ENCODE measurements at places on chromosomes 4 and X.
A peak's percentile ranks its signal among the peaks of the same experiment; 100 is the strongest.

DNA sequence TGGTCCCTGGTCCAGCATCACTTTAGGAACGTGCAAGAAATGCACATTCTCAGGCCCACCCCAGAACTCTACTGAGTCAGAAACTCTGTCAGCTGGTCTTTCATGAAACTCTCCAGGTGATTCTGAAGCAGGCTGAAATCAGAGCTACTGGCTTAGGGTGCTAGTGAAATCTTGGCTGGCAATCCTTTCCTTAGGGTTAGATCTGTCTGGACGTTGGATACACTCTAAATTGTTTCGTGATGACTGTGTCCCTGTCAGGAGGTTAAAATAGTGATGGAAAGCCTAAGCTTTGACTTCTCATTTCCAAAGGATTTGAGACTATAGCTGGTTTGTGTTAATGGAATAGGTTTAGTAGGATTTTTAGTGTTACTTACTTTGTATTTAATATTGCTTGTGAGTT lies 99.1 kb downstream of the ARHGAP10 start:
- no peak for DNase-seq

DNA sequence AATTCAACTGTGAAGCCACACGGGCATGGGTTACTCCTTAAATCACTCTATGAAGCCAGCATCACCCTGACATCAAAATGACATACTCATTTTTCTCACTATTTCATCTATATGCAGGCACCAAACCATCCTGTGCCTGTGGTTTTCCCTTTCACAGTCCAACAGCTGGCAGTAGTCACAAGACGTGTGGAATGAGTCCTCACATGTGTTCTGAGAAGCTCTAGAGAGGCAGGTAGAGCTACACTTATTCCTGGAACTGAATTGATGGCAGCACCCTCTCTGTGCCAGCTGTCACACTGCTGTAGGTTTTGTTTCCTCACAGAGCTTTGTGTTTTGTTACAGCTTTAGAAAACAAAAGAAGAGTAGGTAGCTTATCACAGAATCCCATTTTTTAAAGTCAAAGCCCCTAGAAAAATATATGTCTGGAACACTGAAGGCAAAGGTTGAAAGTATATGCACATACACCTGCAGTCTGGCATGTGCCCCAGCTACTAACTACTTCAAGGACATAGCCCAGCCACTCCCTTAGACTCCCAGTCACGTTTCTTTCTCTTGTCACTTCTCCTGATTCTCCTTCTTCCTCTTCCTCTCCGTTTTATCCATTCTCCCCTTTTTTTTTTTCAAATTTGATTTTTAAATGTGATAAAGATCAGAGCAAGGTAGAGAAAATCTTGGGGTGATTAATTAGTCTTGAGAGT lies 107.1 kb downstream of the ANXA10 start:
- DNase-seq, result no peak

- no peak for DNase-seq
Measured at GRCh38 chr4:140569307-140569638, 512 bp upstream of the UCP1 start.

GRCh38 chr4:73257651-73258435 lies 755 bp downstream of the ANKRD17 start:
- peak; percentile 68 for DNase-seq

DNA sequence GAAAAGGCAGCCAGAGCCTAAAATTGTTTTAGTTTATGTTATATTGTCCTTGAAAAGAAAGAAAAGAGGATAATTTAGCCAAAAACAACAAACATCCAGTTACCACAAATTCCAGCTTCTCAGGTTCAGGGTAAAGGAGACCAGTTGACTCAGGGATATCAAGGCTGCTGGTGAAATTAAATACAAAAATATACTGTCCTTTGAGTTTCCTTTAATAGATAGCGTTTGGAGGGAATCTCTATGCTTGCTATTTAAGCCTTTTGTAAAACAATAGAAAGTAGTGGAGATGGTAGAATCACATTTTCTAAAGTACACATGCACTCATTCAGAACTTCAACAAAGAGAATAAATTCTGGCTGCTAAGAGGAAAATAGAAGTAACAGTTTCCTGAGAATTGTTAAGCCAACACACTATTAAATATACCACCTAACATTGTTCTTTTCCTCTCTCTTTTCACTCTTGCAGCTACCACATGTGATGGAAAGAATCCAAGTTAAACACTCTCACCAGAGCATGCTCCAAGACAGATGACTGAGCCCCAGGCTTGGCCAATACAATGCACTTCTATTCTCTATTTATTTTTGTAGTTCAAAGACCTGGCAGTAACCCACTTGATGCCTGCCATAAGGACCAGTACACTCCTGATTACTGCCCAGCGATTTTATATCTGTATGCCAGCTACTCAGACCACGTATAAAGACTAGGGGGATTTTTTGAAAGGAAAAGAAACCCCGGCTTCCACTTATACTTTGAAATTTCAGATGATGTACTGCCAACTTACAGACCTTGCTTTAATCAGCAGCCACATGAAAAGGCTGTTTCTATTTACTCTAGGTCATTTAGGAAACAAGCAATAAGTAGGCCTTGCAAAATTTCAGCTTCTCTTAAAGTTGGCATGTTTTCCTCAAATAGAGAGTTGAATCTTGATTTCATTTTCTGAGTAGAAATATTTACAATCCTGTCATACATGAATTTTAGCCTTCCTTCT lies 756.9 kb downstream of the FAT4 start:
- peak; percentile 50 for DNase-seq

GRCh38 chr4:158741326-158742021 lies 18.3 kb upstream of the PPID start:
- no peak for DNase-seq

DNA sequence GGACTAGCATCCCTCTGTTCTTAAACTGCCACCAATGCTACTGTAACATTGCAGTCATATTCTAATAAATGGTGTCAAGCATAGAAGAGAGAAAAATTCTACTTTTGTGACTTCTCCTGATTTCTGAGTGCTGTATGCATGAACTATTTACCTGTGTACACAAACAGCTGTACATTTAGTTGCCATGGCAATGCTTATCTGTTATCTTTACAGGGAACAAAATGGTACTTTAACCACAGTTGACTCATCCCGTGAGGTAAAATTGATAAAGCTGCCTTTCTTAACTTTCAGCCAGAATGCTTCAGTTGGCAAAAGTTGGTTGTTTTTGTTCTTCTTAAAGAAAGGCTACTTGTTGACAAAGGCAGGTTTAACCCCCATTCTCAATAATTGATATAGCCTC lies 587.5 kb upstream of the MAGEB2 start:
- no peak for DNase-seq

- no peak for DNase-seq
Measured at GRCh38 chr4:72546456-72546855, 22.6 kb downstream of the ADAMTS3 start.

DNA sequence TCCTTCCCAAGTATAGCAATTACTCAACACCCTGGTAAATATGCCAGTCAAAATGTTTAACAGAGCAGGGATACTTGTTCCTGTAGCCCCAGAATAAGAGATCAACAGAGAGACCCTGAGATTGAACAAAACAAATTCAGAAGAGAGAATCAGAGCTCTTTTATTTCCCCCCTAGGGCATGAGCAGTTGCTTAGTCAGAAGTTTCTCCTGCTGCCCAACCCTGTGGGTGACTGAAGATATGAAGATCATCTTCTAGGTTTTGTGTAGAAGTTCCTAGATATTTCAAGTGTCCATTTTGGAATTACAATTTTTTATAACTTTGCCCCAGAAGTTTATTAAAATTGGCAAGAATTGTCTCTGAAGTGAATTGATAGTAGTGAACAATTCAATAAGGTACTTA lies 59.1 kb upstream of the RXFP1 start:
- DNase-seq, result no peak

DNA sequence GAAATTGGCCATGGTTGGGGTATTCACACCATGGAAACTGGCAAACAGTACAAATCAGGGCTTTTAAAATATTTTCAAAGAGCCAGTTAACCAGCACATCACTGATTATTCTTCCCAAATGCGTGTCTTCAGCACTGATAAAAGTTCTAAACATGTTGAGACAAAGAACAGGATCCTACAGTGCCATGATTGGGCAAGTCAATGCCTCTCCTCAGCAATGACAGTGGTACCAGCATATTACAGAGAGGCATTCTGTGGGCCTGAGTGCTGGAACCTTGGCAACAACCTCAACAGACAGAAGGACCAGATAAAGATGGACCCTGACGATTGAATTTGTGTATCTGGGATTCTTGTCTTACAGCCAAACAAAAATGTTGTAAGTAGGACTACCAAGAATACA lies 108.9 kb downstream of the EFHC2 start:
- DNase-seq, result no peak

DNA sequence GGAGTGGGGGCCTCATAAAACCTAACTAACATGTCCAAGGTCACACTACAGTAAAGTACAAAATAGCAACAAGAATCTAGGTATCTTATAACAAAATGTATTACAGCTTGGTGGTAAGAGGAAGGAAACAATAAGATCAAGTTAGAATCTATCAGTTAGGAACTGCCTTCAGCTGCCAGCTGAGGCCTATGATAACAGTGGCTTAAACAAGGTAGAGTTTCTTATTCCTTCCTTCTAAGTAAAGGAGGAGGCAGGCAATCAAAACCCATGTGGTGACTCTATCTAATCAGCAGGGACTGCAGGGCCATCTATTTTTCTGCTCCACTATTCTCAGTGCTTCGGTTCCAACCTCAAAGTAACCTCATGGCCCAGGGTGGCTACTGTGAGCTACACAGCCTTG lies 10.9 kb downstream of the SH3D19 start:
- no peak for DNase-seq

- no peak for DNase-seq
Measured at GRCh38 chr4:38665551-38666411, 1.8 kb downstream of the KLF3 start.

- no peak for DNase-seq
Measured at GRCh38 chr4:166078383-166078782, 205.3 kb downstream of the TLL1 start.

DNA sequence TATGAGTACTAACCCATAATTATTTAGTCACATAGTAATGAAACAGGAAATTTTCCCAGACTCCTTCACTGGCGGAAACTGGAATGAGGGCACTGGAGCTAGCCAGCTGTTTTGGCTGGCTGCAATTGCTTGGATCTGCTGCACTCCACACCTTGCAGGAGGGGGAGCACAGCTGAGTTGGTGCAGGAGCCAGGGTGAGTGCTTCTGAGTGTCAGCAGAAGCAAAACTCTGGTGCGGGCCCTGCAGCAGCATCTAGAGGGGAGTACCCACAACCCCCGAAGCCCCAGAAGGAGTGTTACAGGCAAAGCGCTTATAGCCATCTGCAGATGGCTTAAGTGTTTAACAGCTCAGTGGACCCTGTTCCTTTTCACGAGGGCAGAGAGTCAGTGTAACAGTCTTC lies 96.1 kb downstream of the RPA4 start:
- DNase-seq, result no peak

DNA sequence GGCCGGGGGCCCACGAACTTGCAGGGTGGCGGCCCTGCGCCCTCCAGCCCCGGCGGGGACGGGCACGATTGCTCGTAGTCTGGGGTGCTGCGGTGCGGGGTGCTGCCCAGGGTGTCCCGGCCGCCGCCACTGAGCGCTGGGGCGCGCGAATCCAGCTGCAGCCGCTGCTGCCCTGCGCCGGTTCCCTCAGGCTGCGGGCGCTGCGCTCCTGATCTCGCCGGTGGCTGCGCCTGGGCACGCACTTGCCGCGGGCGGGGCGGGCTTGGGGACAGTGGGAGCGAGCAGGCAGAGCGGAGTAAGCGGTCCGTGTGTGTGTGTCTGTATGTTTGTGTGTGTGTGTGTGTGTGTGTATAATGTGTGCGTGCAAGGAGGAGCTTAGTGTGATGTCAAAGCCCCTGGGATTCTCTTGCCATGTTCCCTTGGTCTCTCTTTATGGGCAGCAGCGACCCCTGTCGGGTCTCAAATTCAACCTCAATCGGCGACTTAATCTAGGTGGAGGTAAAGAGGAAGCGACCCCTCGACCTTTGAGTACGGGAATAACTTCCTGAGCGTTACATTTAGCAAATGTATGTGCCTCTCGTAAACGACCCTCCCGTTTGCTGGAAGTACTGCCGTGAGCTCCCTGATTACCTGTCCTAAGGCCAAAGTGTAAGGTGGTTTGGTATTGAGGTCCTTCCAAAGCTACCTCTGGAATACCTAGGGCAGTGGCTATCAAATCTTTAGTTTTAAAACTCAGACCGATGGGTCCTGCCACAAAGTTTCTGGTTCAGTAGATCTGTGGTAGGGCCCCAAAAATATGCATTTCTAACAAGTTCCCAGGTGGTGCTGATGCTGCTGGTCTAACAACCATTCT lies at the start of gene RNF150:
Gene RNF150 (minus strand): TSS at position 324 of the 853 bp plus-strand sequence.
- peak; percentile 92 for DNase-seq

DNA sequence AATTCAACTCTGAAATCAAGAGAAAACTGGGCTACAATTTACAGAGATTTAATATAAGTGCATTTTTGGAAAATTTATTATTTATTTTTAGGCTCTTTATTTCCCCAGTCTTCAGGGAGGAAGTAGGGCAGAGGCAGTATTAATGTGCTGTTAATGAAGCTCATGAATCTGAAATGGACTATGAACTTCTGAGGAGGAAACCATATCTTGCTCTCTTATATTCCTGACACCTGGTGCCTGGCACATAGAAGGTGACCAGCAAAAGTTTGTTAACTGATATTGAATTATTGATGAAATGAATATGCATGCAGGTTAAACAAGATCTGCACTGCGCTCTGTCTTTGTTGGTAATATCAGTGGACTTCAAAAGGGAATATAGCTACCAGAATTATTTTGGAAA lies 55.1 kb downstream of the UGT8 start:
- no peak for DNase-seq

DNA sequence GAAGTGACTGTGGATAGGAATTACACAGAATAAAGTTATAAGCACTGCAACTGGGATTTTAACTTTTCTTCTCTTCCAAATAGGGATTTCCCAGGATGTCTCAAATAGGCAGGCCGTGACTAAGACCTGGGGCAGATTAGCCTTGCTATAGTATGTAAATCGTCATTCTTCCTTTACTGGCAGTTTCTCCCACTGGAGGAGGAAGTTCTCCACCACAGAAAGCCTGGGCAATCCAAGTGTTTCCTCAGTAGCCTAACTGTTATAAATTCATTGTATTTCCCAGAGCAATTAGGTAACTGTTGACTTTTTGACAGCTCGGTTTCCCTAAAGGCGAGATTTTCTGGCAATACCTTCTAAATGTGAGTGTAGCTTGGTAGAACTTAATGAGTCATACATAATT lies at the start of gene TNIP3:
Gene TNIP3 (minus strand): TSS at position 31 of the 400 bp plus-strand sequence. CDS start 196 bp downstream, outside the sequence.
- DNase-seq, result no peak

DNA sequence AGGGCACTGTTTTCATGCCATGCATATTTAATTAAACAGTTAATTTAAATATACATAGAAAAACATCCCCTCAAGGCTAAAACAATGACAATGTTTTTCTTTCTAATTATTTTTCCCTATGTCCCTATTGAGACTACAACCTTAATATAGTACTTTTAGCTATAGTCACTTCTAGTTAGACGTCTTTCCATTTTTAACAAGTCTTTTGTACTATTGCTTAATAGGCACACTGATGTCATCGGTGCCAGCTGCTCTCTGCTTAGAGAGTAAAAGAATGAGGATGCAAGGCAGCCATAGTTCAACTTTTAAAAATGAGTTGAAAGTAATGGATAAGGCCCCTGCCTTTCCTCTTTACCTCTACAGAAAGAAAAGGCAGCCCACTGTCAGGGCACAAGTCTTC lies 191.1 kb downstream of the KCTD8 start:
- DNase-seq, result no peak

Data from femur (tissue), 1 donor.